NCI-H460 (cell line): ENCODE measurements at places on chromosomes 5 and 9. TPM values are rescaled to one million over a fixed set of nuclear protein-coding genes. Genes with fewer than 3 reads are reported as not detected.

GRCh38 chr9:120974921-120975320 is 48.3 kb upstream of the TRAF1 start:
- DNase-seq: no peak

DNA sequence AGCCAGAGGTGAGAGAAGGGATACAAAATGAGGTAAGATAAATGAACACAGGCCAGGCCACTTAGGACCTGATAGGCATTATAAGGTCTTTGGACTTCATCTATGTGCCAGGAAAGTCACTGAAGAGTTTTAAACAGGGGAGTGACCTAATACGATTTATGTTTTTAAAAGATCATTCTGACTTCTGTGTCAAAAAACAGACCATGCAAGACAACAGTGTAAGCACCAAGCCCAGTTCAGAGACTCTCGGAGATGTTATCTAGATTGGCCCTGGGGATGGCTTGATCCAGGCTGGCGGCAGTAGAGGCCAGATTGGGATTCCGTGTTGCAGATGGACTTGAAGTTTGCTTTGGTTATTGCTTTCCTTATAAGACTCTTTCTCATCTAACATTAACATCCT is 43.0 kb upstream of the DPYSL3 start:
- no peak for DNase-seq

The BNC2 gene
- 5.7 and 5.8 TPM in 2 replicates for total RNA-seq

The MAMDC4 gene
- 4.4 and 4.5 TPM in 2 replicates for total RNA-seq

DNA sequence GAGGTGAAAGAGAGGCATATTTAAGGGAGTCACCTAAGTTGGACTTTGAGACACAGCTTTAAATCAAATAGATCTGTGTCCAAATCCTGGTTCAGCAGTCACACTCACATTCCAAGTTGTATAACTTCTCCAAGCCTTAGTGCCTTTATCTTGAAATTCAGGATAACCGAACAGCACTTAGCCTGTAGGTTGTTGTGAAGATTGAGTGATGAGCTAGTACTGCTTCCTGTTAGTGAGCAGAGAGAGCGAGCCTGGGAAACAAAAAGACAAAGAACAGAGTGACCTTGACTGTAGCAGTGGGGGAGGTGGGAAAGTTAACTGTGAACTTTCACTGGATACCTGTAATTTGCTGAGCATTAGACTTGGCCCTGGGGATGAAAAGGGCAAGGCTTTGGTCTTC is 22.4 kb downstream of the MAML1 start:
- DNase-seq: no peak

- no peak for DNase-seq
Observed at GRCh38 chr9:135588886-135589595, 27.5 kb downstream of the PAEP start.
